ENCODE measurements at places on chromosomes 1 and 21.

GRCh38 chr1:51867479-51868232 is 10.9 kb downstream of the NRDC start:
- no peak for DNase-seq

- DNase-seq = no peak
These were observed 248.6 kb upstream of the DEPDC1 start for GRCh38 chr1:68745451-68745850.

DNA sequence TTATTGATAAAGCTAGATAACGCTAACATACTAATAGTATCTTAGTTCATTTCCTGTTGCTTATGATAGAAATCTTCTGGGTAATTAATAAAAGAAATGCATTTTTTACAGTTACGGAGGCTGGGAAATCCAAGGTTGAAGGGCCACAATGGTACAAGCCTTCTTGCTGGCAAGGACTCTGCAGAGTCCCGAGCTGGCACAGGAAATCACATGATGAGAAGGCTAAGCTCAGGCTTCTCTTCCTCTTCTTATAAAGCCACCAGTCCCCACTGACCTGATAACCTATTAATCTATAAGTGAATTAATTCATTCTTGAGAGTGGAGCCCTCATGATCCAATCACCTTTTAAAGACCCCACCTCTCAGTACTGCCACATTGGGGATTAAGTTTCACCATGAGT is 82.6 kb downstream of the GPR161 start:
- no peak for DNase-seq

- DNase-seq = no peak
These were observed 108.6 kb upstream of the USP24 start for GRCh38 chr1:55323760-55324159.
